GM18507 (cell line): ENCODE measurements at places on chromosomes 11 and 22.

GRCh38 chr11:120527111-120527761 lies 15.7 kb downstream of the GRIK4 start:
- DNase-seq, result no peak

DNA sequence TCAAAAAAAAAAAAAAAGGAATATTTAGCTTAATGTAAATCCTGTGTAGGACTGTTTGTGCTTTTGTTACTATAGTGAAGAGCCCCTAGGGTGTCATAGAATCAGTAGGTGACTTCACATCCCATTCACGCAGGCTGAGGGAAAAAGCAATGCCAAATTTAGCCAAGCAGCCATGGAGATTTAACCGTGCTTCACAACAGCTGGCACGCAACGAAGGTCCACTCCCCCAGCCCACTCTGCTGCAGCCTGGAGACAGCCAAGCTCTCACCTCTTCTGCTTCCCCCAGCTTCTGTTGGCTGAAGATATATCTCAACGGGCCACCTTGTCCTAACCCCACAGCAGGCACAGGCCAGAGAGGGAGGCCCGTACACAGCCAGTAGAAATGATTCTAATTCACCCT lies 78.8 kb upstream of the BID start:
- DNase-seq, result no peak

GRCh38 chr22:23075525-23076216 lies 5.4 kb downstream of the GNAZ start:
- DNase-seq, result no peak

GRCh38 chr22:38031491-38031890 lies 25.7 kb upstream of the PICK1 start:
- no peak for DNase-seq

DNA sequence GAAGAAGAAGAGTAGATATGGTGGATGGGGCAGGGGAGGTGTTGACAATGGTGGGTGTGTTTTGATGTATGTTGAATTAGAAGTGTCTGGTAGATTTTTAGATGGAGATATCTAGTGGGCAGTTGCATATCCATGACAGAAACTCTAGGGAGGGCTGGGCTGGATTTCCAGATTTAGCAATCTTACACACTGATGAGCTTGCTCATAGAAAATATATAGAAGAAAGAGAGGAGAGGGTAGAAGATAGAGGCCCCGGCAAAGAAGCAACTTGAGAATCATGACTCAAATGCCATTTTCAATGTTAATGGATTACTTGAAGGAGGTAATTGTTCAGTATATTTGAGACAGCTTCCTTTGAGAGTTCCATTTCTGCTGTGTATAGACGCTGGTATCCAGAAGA lies 8.2 kb downstream of the REXO2 start:
- DNase-seq, result no peak

GRCh38 chr11:32983506-32983905 lies 32.2 kb upstream of the DEPDC7 start:
- no peak for DNase-seq
